H7 (cell line): ENCODE measurements at places on chromosomes 4 and X. TPM values are rescaled to one million over a fixed set of nuclear protein-coding genes. Genes with fewer than 3 reads are reported as not detected.

DNA sequence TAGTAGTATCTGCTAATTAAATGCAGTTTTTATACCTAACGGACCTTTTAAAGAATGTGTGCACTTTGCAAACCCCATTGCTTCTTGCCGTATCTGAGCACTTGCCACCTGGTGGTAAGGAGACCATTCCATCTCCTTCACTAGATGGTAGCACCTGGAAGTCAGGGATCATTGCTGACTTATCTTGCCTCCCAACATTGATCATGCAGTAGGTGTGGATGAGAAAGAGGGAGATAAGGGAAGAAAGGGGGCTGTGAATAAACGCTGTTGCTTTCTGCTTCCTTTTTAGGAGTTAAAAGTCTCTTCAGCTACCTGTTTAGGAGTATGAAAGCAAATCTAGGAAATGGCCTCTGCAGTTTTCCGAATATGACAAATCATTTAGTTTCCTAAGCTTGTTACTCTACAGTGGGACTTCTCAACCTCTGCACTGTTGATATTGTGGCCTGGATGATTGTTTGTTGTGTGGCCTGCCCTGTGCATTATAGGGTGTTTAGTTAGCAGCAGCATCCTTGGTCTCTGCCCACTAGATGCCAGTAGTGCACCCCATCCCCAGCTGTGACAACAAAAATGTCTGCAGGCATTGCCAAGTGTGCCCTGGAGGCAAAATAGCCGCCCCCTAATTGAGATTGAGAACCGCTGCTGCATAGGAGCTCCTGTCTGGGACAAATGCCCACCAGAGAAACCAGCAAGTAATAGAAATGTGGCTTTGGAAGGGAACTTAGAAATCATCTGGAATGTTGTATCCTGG, 38.8 kb downstream of the GAB1 start:
- DNase-seq: no peak

DNA sequence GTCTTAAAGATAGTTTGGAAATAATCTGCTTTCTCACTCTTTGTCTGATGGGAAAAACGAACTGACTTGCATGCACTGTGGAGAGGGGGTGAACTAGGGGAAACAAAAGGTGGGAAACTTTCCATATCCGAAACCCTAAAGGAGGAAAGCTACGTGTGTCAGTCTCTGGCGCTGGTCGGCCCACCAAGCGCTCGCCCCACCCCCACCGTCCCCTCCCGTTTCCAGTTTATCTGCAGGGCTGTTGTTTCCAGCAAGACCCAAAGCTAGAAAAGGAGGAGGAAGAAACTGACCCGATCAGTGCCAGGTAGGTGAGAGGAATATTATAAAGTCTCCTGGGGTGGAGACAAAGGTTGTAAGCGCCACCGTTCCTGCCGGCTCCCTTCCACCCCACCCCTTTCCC, 552 bp downstream of the TCEAL9 start:
- DNase-seq: no peak

Gene SH3D19
- 24.8 and 26.8 TPM in 2 replicates for total RNA-seq

Gene BGN
- total RNA-seq: 0.83 and 1.1 TPM in 2 replicates

GRCh38 chr4:172815499-172816164, 353.0 kb upstream of the GALNT7 start:
- no peak for DNase-seq

DNA sequence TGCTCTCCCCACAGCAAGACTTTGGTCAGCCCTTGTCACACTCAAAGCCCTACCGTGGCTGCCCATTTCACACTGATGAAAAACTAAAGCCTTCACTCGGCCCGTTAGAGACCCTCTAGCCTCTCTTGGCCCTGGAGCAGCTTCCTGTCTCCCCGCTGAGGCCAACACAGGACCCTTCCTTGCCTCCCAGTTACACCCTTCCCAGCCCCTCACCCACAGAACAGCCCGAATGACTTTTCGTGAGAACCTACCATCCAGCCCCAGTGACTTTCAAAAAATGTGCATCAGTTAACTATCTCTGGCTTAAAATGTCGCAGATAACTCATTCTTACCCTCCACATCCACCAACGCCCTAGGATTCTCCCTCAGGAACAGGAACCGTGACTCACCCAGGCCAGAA, 756 bp upstream of the TAF9B start:
- DNase-seq: no peak

Gene USP38
- total RNA-seq: 16.8 and 17.8 TPM in 2 replicates

- DNase-seq: no peak
Observed at GRCh38 chr4:162403419-162403818, 239.6 kb upstream of the FSTL5 start.

DNA sequence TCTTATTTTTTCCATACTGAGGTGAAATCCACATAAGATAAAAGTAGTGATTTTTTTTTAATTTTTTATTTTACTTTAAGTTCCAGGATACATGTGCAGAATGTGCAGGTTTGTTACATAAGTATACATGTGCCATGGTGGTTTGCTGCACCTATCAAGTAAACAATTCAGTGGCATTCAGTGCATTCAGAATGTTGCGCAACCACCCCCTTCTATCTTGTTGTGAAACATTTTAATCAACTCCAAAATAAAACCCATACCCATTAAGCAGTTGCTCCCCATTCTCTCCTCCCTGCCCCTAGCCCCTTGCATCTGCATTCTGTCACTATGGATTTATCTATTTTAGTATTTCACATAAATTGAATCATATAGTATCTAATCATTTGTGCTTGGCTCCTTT, 121.2 kb downstream of the KLHL13 start:
- DNase-seq: no peak

- DNase-seq: no peak
Observed at GRCh38 chrX:149908308-149908707, 21.1 kb upstream of the HSFX4 start.

Gene SSX4
- 0.07 and 0.26 TPM in 2 replicates for total RNA-seq

DNA sequence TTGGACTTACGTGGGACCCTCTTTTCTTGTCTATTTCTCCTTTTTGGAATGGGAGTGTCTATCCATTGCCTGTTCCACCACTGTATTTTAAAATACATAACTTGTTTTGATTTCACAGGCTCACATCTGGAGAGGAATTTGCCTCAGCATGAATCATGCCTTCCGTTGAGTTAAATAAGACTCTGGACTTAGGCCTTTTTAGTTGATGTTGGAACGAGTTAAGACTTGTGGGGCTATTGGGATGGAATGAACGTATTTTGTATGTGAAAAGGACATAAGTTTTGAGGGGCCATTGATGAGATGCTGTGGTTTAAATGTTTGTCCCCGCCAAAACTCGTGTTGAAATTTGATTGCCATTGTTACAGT, 66.2 kb downstream of the BEX3 start:
- no peak for DNase-seq

- no peak for DNase-seq
Observed at GRCh38 chrX:2697306-2697705, 6.2 kb downstream of the CD99 start.

DNA sequence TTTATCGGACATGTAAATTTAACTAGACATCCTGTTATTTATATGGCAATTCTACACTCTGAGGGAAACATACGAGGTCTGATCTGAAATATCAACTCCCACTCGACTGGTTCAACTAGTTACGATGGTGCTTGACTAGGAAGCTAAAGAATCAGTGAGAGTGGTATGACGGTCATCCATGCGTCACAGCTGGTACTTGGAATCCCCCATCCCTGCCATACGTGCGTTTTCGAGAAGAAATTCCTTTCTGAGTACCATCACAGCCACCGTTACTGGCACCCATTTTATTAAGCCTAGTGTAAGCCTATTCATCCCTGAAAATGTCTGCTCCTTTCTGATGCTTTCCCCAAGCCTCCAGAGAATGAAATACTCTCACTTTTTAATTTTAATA, 695 bp upstream of the PIGA start:
- DNase-seq: peak; percentile 36

DNA sequence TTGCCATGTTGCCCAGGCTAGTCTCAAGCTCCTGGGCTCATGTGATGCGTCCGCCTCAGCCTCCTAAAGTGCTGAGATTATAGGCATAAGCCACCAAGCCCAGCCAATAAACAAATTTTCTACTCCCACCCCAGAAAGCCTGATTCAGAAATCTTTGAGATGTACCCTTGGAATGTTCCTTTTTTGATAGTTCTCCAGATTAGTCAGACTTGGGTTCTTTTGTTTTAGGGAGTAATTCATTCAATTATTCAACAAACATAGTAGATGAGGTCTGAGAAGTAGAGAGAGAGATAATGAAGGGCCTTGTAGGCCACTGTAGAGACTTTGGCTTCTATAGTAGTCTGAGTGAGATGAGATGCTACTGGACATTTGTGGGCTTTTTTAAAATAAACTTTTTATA, 27.8 kb downstream of the RP2 start:
- DNase-seq: no peak

Gene SLC7A11
- 7.1 and 10.2 TPM in 2 replicates for total RNA-seq

DNA sequence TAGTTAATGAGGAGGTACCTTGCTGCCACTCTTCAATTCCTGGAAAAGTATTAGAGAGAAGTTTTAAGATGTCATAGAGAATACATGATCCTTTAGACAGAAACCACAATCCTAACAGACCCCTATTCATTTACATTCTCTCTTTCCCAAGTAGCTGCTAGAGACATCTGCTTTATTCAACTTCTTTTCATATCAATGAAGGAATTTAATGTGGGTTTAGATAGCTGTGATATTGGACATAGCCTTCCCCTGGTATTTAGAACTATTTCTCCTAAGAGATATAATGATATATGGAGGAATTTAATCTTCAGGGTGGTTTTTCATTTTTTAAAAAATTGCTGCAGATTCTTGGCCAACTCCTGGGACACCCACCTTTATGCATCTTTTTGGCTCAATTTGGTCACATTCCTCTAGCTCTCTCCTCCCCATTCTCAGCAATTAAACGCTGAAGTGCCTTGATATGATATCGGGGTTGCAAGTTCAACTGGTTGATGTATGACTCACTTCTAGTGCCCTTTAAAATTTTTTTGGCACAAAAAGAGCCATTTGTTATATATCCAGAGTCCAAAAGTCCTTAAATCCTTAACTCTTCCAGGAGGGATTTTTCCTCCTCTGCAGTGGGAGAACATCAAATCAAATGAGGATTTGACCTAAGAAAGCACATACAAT, 57.6 kb downstream of the DOCK11 start:
- DNase-seq: no peak

Gene SSX2
- total RNA-seq: 0.45 TPM in 1 of 2 replicates, not detected in the other

GRCh38 chr4:156242390-156242789, 288.7 kb upstream of the CTSO start:
- no peak for DNase-seq
